Right forelimb (tissue), 1 donor: ENCODE measurements at places on chromosomes 11 and 22.
A peak's percentile ranks its signal among the peaks of the same experiment; 100 is the strongest.

DNA sequence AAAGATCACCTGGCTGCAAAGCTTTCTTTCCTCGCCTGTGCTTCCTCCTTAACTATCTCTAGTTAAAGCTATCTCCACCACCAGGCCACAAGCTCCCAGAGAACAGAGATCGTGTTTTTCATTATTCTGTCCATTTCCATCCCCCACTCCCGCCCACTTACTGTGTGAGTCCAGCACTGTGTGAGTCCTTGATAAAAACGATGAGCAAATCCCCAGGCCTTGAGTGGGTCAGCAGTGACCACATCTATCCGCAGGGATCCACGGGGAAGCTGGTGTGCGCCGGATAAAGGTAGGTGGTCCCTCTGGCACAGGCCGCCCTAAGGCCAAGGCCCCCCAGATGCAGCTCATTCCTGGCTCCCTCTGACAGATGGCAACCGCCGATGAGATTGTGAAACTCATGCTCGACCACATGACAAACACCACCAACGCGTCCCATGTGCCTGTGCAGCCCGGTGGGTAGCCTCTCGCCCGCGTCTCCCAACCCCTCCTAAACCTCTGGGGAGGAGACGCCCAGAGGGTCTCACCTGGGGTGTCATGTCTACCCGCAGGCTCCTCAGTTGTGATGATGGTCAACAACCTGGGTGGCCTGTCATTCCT, 9.3 kb downstream of the TKFC start:
- no peak for DNase-seq

GRCh38 chr22:44738347-44738715, 14.0 kb upstream of the ARHGAP8 start:
- DNase-seq, result no peak

DNA sequence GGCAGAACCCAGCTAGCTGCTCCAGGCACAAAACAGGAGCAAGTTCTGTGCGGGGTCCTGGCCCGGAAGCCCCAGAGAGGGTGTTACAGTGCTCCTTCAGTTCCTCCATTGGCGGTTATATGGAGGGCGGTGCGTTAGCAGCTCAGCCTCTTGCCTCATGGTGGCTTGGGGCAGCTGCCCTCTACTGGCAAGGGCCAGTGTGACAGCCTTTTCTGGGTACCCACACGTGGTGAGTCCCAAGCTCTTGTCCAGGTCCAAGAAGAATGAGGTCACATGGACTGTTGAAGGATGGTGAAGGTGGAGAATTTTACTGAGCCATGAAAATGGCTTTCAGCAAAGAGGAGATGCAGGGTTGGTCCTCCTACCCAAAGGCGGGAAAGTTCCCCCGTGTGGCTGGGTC, 100.5 kb downstream of the WT1 start:
- no peak for DNase-seq

- DNase-seq, result no peak
These were observed 19.5 kb upstream of the OR5B21 start for GRCh38 chr11:58527429-58527828.

DNA sequence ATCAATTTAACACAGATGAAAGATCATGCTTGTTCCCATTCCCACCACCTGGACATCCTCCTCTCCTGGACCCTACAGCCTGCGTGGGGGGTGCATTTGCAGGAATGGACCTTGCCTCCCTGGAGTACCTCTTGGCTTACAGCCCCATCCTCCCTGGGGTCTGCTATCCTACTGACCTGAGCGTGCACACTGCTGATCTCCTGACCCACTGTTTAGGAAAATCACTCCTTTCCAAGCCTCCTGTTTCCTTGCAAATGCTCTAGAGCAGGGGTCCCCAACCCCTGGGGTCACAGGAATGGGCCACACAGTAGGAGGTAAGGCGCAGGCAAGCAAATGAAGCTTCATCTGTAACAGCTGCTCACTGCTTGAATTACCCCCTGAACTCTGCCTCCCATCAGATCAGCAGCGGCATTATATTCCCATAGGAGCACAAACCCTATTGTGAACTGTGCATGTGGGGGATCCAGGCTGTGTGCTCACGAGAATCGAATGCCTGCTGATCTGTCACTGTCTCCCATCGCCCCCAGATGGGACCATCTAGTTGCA, 88.2 kb upstream of the SEPTIN5 start:
- DNase-seq, result no peak

- DNase-seq, result no peak
These were observed 390.5 kb downstream of the TMEM135 start for GRCh38 chr11:87428266-87428665.

- no peak for DNase-seq
These were observed 335.4 kb upstream of the NCAM1 start for GRCh38 chr11:112625814-112626213.

- no peak for DNase-seq
These were observed 55.6 kb downstream of the TCF20 start for GRCh38 chr22:42214633-42215415.

GRCh38 chr11:14449302-14449714, 50.3 kb downstream of the COPB1 start:
- DNase-seq, result no peak

- no peak for DNase-seq
These were observed 40.9 kb downstream of the GAS2 start for GRCh38 chr11:22707119-22707899.

DNA sequence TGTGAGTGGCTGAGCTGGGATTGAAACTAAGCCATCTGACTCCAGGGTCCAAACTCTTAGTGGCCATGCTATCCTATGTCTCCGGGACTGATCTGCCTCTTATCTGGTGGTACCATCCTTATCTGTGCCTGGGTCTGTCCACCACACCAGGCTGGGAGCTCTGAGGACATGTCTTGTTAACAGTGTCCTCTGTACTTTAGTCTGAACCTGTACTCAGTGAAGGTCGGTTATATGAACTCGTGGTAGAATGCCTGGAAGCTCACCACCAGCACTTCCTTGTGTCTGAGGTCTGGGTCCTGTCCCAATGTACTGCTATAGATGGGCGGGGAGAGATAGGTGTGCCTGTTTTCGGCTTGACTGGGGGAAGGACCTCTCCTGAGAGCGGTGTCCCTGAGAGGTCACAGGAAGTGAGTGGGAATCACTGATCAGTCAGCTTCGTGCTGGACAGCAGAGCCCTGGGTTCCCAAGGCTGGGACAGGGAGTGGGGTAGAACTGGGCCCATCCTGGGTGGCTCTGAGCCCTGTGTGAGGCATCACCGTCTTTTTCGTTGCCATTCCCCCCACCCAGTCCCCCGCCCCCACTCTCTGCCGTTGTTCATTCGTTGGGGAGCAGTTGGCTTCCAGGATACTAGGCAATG, 8.9 kb downstream of the MYO7A start:
- DNase-seq, result no peak

DNA sequence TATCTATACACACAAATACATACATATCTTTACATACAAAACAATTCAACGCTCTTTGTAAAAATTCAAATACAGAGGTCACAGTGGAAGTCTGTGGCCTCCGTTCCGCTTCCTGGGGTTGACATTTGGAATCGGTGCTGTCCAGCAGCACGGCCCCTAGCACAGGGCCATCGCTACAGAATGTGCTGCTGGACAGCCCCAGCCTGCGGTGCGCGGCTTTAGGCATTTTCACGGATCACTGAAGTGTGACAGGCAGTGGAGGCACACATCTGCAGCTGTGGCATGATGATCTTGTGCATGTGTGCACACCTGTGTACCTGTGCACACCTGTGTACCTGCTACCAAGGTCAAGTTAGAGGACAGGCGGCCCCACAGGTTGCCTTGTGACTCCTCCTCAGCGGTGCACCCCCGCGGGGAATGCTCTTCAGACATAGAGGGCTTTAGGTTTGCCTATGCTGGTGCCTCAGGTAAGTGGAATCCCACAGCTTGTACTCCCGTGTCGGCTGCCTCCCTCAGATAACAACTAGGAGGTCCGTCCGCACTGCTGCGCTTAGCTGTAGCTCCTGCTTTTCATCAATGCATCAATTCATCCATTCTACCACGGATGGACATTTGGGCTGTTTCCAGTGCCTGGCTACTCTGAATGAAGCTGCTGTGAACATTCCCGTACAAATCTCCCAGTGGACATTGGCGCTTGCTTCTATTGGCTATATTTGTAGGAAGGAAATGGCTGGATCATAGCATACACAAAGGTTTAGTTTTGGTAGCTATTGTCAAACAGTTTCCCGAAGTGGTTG, 29.9 kb downstream of the GAL start:
- DNase-seq, result no peak

GRCh38 chr22:44887941-44888366, 121.9 kb downstream of the PHF21B start:
- DNase-seq, result peak; percentile 30
